ACHN (cell line): ENCODE measurements at places on chromosomes 11 and 22.

DNA sequence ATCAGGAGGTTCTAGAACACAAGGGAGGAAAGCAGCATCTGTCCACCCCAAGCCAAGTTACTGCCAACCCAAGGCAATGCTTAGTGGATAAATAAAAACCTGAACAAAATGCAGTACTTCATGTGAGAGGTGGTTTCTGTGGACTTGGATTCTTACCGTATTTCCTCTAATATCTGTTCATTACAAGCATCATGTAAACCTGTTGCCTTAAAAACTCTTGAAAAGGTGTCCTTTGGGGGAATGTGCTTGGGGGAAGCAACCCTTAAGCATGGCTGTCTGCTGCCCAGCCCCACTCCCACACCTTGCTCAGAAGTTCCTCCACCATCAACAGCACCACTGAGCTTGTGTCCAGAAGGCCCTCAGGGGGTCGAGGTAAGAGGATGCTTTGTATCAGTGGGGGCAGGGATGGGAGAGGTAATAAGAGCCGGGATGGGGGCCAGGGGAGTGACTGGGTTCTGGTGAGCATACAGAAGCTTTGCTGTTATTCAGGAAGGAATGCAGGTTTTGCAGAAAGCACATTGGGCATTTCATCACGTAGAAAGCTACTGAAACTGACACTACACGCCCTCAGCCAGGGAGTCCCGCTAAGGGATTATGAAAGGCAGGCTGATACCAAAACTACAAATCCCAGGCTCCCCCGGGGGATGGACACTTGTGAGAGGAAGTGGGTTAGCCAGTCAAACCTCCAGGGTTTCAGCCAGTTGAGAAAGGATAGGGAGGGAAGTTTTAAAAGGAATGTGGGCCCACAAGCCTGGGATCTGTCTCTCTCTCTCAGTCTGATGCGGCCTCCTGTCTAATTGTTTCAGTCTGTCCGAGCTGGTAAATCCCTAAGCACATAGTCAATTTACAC is 52.0 kb downstream of the KCNJ1 start:
- no peak for DNase-seq

GRCh38 chr11:115226556-115226955 is 277.7 kb downstream of the CADM1 start:
- DNase-seq: peak; percentile 96

GRCh38 chr11:25970726-25971508 is 361.0 kb upstream of the ANO3 start:
- DNase-seq: peak; percentile 9

DNA sequence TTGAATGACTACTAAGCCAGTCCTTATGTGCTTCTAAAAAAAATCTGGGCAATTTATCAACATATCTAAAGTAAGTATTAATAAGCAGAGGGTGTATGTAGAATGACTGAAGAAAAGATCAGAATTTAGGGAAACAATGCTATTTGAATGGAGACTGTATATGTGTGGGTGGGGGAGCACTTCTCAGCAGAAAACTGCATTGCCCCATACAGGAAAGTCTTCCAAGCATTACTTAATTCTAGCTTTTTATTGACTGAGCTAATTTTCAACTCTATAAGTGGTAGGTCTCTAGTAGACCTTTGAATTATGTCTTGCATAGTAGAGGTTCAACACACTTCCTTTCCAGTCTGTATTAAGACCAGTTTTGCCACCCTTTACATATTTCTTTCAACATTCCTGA is 41.7 kb downstream of the CASP12 start:
- DNase-seq: no peak

- no peak for DNase-seq
Measured at GRCh38 chr11:130859886-130860285, 56.4 kb downstream of the SNX19 start.

GRCh38 chr22:23509571-23510302 is 70.4 kb downstream of the IGLL1 start:
- DNase-seq: no peak

- no peak for DNase-seq
Measured at GRCh38 chr11:46981436-46981835, 44.9 kb downstream of the CSTPP1 start.

- no peak for DNase-seq
Measured at GRCh38 chr11:35647421-35648093, 15.0 kb upstream of the TRIM44 start.

- DNase-seq: no peak
Measured at GRCh38 chr11:75678620-75679259, 9.9 kb upstream of the MAP6 start.

DNA sequence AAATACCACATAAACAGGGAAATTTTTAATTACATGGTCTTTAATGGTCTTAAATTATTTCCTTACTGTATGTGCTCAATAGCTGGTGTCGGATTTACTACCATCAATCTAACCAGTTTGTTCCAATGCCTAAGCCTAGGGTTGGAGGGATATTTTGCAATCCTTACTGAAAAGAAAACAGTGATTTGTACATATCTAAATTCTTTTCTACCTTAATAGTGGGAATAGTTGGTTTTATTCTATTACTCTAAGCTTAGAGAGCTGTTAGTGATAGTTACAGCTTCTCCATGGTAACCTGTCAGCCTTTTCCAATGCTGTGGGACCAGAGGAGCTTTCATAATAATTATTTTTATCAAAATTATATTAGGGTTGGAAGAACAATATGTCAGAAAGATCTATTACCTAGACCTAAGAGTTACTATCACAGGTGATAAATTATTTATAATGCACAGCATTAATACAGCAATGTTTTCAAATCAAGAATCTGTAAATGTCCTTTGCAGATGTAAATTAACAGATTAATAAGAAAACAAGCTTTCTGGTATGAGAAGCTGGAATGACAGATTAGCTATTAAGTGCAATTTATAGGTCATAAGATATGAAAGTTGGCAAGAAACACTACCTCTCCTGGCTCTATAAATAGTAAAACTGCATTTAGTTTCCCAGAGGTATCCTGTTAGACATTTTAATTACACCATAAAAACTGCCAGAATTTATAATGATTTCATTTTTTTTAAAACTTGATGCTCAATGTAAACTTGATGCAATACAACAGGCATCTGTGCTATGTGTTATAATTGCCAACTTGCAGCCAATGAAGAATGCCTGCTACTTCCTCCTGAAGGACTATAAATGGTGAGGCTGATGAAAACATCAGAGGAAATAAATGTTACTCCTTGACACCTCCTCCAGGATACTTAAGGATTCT is 262.0 kb upstream of the PITPNB start:
- no peak for DNase-seq

GRCh38 chr22:38203090-38203810 is 1.5 kb downstream of the MAFF start:
- peak; percentile 54 for DNase-seq

- DNase-seq: no peak
Measured at GRCh38 chr11:45483416-45483815, 182.0 kb downstream of the CHST1 start.

DNA sequence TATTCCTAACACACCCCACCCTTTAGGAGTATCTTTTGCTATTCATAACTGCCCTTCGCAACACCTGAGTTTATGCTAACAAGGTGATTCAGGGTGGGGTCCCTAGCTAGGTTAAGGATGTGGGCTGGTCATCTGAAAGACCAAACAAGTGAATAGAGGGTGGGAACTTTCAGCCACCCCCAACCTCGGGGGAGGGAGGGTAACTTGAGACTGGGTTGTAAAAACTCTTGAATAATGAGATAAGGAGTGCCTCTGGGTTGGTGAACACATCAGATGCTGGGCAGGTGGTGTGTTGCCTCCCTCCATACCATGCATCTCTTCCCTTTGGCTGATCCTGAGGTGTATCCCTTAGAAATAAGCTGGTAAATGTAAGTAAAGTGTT is 111.5 kb downstream of the SWAP70 start:
- no peak for DNase-seq

DNA sequence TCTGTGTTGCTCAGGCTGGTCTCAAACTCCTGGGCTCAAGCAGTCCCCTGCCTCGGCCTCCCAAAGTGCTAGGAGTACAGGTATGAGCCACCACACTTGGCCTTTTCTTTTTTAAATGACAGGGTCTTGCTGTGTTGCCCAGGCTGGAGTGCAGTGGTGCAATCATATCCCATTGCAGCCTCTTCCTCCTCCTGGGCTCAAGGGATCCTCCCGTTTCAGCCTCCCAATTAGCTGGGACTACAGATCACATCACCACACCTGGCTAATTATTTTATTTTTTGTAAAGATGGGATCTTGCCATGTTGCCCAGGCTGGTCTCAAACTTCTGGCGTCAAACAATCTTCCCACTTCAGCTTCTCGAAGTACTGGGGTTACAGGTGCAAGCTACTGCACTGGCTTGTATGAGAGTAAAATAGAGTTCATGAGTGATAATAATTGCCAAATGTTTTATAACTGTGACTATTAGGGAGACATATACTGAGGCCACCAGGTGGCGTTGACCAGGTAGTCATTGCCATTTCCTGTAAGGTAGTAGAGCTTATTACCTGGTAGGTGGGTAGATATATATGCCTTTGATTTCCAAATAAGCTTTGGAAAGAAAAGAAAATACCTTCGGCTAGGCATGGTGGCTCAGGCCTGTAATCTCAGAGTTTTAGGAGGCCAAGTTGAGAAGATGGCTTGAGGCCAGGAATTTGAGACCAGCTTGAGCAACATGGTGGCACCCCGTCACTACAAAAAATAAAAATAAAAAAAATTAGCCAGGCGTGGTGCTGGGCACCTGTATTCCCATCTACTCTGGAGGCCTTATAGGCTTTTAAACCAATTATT is 5.4 kb downstream of the FDX1 start:
- no peak for DNase-seq

DNA sequence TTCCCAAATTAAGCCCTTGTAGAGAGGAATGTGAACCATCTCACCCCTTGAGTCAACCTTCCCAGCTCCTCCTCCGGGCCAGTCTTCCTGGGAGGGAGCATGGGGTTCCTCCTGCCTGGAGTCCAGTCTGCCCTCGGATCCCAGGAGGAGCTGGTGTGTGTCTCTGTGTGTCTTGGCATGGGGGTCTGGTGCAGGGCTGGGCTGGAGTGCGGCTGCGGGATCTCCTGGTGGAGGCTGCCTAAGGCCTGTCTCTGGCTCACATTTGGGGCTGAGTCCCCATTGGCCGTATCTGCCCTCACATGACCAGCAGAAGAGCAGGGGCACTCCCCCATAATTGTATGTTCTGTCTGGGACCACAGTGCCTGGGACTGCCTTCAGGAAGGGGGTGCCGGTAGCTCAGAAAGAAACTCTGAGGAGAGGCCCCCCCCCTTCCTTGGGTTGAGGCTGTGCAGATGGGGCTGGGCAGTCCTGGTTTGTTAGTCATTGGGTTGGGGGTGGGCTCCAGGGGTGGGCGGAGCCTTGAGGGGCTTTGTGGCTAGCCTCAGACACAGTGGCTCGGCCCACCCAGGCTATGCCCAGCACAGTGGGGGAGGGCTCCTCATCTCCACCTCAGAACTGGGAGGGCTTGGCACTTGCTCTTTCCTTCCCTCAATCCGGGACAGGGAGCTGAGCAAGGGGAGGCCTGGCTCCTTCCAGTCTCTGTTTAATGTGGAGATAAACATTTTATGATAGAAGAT is 2.9 kb downstream of the C1QTNF5 start:
- DNase-seq: peak; percentile 8

DNA sequence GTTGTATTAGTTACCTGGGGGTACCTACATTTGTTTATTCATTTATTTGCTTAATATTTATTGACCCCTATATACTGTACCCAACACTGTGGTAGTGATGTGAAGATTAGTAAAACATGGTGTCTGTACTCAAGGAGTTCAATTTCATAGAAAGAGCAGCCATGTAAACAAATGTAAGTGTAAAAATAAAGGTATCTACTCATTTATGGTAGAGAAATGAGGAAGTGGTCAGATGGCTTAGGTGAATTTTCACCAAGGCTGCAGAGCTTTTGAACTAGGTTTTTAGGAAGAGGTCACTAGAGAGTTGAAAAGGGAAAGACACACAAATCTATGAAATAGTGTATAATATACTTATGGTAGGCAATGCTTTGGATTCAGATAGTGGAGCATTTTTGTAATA is 11.1 kb downstream of the CTR9 start:
- no peak for DNase-seq

- no peak for DNase-seq
Measured at GRCh38 chr22:44389181-44389580, 76.4 kb upstream of the SHISAL1 start.

DNA sequence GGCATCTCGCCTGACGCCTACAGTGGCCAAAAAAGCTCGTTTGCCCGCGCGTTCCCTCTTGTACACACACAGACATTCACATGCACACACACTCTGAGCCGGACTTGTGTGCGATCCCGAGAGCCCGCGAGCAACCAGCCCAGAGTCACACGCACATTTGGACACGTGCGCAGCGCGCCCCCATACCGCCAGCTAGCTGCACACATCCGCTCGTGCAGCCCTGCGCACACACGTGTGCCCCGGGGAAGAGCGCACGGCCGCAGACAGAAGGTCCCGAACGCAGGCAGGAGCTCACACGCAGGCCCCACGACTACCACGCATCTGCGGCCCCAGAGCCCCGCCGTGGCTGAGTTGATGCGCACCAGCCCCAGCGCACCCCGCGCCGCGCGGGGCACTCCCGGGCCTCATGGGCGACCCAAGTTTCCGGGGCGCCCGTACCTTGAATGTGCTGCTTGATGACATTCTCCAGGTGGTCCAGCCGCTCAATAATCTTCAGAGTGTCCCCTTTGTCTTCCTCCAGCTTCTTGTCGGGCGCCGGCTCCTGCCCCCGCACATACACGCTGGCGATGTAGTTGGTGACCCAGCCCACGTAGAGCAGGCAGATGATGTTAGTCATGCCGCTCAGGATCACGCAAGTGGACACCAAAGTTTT is 758 bp downstream of the GALNT18 start:
- DNase-seq: peak; percentile 35

DNA sequence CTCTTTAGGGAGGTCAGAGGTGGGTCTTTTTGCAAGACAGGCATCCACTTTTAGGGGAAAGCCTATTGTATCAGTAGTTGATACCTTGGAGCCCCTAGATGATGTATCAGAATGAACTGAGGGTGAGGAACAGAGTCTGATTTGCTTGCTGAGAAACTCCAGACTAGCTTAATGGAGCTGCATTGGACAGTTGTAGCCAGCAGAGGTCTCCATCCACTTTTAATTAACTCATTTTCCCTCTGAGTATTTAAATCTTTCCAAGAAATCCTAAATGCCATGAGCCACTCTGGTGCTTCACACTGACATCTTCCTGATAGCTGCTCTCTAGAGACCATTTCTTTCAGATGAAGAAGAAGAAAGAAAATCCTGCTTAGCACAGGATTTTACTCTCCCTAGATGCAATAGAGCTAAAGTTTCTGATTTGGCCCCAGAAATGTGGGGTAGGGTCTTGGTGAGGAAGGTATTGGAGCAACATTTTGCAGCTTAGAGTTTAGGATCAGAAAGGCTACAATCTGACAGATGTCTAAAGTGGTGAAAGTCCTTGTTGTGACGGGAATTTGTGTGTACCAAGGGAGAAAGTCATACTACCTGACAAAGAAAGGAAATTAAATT is 38.0 kb downstream of the EXT2 start:
- peak; percentile 32 for DNase-seq

DNA sequence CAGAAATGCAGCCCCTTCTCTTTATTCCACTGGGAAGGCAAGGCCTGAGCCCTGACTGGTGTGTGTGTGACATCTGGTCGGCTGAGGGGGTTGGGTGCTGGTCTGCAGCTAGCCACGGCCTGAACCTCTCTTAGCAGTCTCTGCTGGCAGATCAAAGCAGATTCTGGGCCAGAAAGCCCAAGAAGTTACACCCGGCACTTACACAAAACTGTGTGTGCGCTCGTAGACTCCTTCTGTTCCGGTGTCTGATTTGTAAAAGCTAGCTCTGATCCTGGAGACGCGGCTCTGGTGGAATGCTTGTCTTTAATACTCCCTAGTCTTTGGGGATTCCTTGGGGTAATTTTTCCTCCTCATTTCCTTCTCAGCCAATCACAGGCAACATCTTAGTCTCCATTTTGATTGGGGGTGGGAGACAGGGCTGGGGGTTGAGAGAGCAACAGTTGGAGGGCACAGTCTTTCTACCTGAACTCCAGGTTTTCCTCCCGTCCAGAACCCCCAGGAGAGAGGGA is 5.5 kb downstream of the PKNOX2 start:
- DNase-seq: no peak
